Lower lobe of right lung (tissue), 2 donors: ENCODE measurements at places on chromosomes 16 and 17. TPM values are rescaled to one million over a fixed set of nuclear protein-coding genes. Genes with fewer than 3 reads are reported as not detected.

DNA sequence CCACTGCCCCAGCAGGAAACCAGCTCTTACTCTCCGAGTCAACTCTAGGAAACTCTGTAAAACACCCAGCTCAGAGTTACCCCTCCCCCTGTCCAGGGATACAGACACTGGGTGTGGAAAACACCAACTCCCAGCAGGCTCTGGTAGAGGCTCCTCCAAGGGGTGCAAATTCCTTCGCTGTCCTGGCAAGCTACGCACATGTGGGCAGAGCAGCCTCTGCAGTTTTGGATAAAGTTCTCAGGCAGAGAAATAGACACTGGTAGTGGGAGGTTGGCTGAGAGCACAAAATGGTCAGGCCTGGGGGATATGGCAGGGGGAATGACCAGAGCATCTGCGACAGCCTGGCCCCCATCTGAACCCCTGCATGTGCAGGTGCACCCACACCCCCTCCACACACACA is 146.9 kb upstream of the SDK2 start:
- H3K4me3 ChIP-seq: no peak overlapping the region
- no peaks in the 10 kb centered on the region for H3K4me1 ChIP-seq
- H3K36me3 ChIP-seq: no peaks in the 10 kb centered on the region
- H3K27me3 ChIP-seq: no peaks in the 10 kb centered on the region
- H3K27ac ChIP-seq: no peak overlapping the region

DNA sequence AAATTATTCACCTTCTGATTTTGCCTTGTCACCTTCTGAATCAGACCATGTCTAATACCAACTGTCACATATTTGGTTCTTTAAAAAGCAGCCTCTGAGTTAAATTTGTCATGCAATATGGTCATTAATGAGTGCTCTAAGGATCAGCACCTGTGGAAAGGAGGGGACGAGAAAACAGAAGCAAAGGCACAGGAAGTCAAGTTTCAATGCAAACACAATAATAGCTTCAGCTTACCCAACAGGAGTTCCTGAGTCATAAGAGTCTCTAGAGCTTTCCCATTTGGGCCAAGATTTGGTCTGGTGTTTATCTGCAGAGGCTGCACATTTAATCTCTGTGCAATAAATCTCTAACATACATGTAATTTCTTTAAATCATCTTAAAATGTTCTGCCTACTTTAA is 889.8 kb downstream of the CDH8 start:
- H3K27ac ChIP-seq: no peak overlapping the region
- H3K4me1 ChIP-seq: no peaks in the 10 kb centered on the region
- no peaks in the 10 kb centered on the region for H3K36me3 ChIP-seq

DNA sequence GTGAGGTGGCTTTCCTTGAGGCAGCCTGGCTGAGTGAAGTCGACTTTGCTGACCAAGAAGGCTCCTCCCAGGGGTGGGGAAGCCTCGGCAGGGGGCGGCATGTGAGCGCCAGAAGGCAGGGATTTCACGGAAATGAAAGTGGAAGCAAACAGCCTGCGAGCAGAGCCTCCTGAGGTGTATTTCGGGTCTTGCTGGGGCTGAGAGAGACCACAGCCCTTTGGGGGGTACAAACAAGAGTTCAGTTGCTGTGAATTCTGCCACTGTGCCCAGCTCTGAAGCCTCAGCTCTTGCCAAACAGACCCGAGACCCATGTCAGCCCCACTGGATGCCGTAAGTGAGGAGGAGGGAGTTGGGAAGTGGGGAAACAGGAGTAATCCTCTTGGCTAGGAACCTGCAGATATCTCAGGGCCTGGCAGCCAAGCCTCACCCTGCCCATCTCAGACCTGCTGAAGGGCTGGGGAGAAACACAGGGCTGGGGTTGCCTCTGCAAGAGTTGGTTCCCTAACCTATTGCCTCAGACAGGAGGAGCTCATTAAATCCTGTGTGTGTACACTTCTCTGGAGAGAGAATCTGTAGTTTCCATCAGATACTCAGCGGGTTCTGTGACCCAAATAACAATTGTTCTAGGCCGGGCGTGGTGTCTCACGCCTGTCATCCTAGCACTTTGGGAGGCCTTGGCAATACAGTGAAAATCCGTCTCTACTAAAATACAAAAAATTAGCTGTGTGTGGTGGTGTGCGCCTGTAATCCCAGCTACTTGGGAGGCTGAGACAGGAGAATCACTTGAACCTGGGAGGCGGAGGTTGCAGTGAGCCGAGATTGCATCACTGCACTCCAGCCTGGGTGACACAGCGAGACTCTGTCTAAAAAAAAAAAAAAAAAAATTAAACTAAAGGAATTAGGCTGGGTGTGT is at the start of gene IFI35:
Gene IFI35 (plus strand): TSS at position 146 of the 913 bp plus-strand sequence. CDS start 164 bp downstream, at position 310.
- no peaks in the 10 kb centered on the region for H3K27me3 ChIP-seq
- H3K36me3 ChIP-seq: peaks cover 40% of the 10 kb centered on the region
- H3K4me3 ChIP-seq: peak within 1 kb of the TSS; percentile 84
- peaks cover 35% of the 10 kb centered on the region for H3K4me1 ChIP-seq
- DNase-seq: peak; percentile 91

Gene GPR139
- total RNA-seq: not detected

Gene MT4
- not detected for total RNA-seq

DNA sequence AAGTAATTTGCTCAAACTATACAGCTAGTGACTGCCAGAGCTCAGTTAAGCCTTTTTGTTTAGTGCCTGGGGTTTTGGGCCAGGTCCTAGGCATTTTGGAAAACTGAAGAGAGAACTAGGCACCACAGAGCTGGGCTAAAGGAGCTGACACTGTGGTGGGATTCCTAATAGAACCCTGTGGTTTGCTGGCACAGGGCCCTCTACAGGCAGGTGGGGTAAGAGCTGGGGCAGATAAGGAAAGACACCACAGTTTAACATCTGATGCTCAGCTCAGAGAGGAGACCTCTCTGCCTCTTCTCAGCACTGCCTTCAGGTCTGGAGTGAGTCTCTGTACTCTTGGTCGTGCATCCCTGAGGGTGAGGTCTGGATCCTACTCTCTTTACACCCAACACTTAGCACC is 121.2 kb downstream of the SNX11 start:
- DNase-seq: no peak
- H3K4me3 ChIP-seq: no peak overlapping the region
- H3K36me3 ChIP-seq: no peaks in the 10 kb centered on the region
- H3K4me1 ChIP-seq: no peaks in the 10 kb centered on the region

GRCh38 chr17:64503821-64504768 is 2.0 kb downstream of the DDX5 start:
- peak overlapping the region; percentile 80 for H3K4me3 ChIP-seq
- DNase-seq: no peak
- peaks cover 65% of the 10 kb centered on the region for H3K36me3 ChIP-seq
- H3K27ac ChIP-seq: peak overlapping the region; percentile 100
- H3K4me1 ChIP-seq: peaks cover 68% of the 10 kb centered on the region

Gene CES5A
- total RNA-seq: not detected

Gene LPO
- total RNA-seq: not detected
